GM13976 (cell line): ENCODE measurements at places on chromosomes 3 and 15.

GRCh38 chr3:120928991-120929390 is 21.0 kb downstream of the STXBP5L start:
- no peak for DNase-seq

DNA sequence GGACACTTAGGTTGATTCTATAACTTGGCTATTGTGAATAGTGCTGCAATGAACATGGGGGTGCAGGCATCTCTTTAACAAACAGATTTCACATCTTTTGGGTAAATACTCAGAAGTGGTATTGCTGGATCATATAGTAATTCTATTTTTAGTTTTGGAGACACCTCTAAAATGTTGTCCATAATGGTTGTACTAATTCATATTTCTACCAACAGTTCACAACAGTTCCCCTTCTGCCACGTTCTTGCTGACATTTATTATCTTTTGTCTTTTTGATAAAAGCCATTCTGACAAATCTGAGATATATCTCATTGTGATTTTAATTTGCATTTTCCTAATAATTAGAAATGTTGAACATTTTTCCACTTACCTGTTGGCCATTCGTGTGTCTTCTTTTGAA is 19.5 kb downstream of the CX3CR1 start:
- DNase-seq, result no peak

DNA sequence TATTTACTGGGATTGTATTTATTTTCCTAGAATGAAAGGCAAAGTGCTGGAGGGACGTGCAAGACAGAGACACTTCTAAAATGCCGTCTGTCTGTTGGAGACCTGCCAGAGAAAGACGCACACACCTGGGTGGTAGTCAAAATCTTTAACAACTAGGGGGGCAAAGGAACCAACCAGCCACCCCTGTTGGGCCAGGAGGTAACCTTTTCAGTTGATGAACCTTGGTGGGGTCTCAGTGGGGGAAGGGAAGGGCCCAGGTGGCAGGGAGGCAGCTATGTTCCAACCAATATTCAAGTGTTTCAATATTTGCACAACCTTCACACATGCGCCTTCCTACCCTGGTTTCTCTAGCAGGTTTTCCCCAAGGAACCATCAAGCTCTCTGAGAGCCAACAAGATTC is 99.0 kb downstream of the MEGF11 start:
- DNase-seq, result no peak

DNA sequence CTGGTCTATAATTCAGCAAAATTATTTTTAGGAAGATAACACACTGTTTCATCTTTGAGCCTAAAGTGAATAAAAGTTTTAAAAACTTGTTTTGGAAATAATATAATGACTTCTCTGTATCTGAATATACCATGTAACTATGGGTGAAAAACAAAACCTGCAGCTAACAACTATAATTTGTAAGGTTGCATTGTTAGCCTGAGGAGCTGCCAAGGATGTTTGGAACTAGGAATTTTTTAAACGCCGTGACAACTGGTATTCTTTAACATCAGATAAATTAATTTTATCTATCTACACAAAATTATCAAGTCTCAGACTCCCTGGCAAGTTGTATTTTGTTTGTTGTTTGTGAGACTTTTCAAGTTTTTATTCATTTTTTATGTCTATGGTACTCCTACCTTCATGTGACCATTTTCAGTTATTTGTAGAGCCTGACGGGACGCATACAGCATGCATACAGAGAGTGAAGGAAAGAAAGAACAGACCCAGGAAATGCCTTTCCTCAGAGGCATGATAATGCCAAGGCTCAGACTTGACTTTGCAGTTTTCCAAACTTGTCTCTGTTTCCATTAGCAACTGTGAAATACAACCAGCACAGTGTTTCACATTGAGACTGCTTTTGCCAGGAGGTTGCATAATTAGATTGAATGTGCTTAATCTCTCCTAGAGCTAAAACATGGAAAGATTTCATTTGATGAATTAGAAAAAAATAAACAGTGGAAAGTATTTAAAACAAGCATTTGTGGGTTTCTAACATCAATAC is 60.8 kb upstream of the ARHGEF26 start:
- no peak for DNase-seq

GRCh38 chr3:178260887-178261565 is 275.2 kb upstream of the KCNMB2 start:
- no peak for DNase-seq
